ENCODE measurements at places on chromosomes 4 and X. TPM values are rescaled to one million over a fixed set of nuclear protein-coding genes. Genes with fewer than 3 reads are reported as not detected.

USP9X gene
- 41.7 TPM for total RNA-seq

DMRTC1 gene
- not detected for total RNA-seq

TRIM61 gene
- total RNA-seq, result 0.41 TPM

DNA sequence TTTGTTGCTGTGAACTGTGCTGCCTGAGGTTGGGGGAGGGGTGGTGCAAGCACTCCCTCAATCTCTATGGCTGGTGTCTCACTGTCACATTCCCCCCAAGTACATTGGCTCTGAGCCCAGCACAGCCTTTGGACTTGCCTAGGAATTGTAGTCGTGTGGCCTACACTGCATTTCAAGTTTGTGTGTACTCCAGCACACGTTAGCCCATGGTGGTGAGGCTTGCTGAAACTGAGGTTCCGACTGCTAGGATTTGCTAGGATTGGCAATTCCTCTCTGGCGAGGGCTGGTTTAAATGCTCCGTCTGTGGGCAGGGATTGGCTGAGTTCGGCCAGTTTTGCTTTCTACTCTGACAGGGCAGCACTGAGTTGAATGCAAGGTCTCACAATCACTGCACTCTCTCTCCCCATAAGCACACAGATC lies 121.7 kb upstream of the CXXC4 start:
- H3K27me3 ChIP-seq, result no peaks in the 10 kb centered on the region
- no peak overlapping the region for H3K4me3 ChIP-seq
- DNase-seq, result no peak
- H3K36me3 ChIP-seq, result no peaks in the 10 kb centered on the region
- no peak overlapping the region for H3K27ac ChIP-seq

GRCh38 chr4:184653650-184654049 lies 4.1 kb downstream of the PRIMPOL start:
- no peak overlapping the region for H3K4me3 ChIP-seq
- DNase-seq, result no peak
- H3K27me3 ChIP-seq, result no peaks in the 10 kb centered on the region
- no peak overlapping the region for H3K27ac ChIP-seq
- H3K4me1 ChIP-seq, result no peaks in the 10 kb centered on the region
- no peaks in the 10 kb centered on the region for H3K36me3 ChIP-seq

- no peak for DNase-seq
- no peak overlapping the region for H3K4me3 ChIP-seq
These were observed 87.1 kb downstream of the DHX15 start for GRCh38 chr4:24497221-24497620.

DNA sequence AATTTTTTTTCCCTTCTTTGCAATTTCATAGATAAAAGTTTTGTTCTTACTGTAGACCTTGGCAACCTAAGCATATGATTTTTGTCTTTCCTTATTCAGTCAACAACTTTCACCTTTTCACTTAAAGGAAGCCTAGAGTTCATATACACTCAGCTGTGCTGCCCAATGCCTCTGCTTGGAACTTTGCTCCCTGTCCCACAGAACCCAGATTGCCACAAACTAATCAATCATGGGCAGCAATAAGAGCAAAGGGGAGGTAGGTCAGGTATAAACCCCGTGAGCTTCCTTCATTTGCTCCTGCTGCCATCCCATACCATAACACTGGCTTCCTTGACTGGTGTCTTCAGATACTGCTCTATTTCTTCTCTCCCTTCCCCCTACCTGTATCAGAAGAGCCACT lies 51.0 kb upstream of the BEND2 start:
- H3K36me3 ChIP-seq, result no peaks in the 10 kb centered on the region
- H3K4me1 ChIP-seq, result no peaks in the 10 kb centered on the region
- no peaks in the 10 kb centered on the region for H3K27me3 ChIP-seq
- H3K4me3 ChIP-seq, result no peak overlapping the region
- DNase-seq, result no peak
- H3K27ac ChIP-seq, result no peak overlapping the region

DNA sequence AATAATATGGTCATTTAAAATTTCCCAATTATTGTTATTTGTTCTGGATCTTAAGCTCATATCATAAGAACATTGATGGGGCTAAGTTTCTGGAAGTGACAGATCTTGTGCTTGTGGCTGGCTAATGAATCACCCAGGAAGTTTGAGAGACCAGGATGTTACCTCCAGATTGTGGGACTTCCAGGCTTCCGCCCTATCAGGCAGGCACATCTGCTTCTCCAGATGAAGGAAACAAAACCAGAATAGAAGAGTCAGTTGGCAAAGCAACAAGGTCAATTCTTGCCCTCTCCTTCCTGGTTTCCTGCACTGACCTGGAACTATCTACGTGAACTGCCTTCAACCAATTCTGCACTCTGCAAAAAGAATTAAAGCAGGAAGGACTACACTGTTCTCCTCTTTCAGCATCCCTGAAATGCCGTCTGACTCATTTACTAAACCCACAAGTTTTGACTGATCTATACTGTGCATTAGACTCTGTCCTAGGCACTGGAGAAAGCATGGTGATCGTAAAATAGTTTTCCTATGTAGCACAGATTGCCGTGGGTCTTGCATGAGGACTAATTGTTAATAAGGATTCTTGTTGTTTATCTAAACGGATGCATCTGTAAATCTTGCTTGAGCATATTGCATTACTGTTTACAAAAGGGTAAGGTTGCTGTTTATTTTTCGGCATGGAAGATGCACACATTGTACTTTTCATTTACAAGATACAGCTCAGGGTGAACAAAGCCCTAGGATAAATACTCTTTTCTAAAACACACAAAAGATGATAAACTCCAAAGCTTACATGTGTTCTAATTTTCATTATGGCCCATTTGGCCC lies 74.6 kb downstream of the AMELX start:
- H3K27me3 ChIP-seq, result no peaks in the 10 kb centered on the region
- no peaks in the 10 kb centered on the region for H3K4me1 ChIP-seq
- no peak for DNase-seq

DNA sequence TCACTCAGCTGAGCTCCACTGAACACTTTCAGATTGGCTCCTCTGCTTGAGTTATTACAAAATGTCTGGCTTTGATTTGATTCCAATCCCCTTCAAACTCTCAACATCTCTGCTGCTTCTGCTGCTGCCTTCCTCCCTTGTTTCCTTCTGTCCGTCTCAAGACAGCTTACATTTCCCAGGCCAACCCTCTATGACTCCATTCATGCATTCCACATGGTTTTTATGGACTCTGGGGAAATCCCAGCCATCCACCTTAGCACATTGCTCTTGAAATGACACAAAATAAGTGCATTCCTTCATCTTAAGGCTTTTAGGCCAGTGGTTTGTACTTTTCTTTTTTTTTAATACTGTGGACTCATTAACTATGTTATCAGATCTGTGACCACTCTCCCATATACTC lies 68.5 kb upstream of the TMEM164 start:
- H3K4me3 ChIP-seq, result no peak overlapping the region
- no peaks in the 10 kb centered on the region for H3K36me3 ChIP-seq
- H3K27ac ChIP-seq, result no peak overlapping the region
- no peaks in the 10 kb centered on the region for H3K4me1 ChIP-seq

DNA sequence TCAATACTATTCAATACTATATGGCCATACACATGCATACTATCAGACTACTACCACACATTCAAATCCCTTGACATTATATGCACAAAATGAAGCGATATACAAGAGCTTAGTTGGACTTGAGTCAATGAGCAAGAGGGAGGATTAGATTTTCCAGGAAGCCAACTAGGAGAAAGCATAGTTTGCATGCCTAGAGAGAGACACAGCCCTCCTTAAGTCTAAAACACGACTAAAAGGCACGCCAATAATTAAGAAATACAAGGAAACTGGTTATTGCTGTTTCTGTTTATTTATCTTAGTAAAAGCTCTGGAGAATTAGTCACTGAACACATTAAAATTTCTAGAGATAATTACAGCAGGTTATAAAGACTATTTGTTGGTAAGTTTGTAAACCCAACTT lies 21.8 kb downstream of the MBNL3 start:
- peaks cover 5% of the 10 kb centered on the region for H3K27me3 ChIP-seq
- DNase-seq, result no peak
- no peak overlapping the region for H3K27ac ChIP-seq
- no peaks in the 10 kb centered on the region for H3K36me3 ChIP-seq
- no peaks in the 10 kb centered on the region for H3K4me1 ChIP-seq
- no peak overlapping the region for H3K4me3 ChIP-seq

- H3K4me1 ChIP-seq, result no peaks in the 10 kb centered on the region
- no peak overlapping the region for H3K27ac ChIP-seq
- peak; percentile 14 for DNase-seq
- H3K36me3 ChIP-seq, result no peaks in the 10 kb centered on the region
- H3K27me3 ChIP-seq, result no peaks in the 10 kb centered on the region
- H3K4me3 ChIP-seq, result no peak overlapping the region
These were observed 18.8 kb upstream of the MXD4 start for GRCh38 chr4:2280531-2281300.

DNA sequence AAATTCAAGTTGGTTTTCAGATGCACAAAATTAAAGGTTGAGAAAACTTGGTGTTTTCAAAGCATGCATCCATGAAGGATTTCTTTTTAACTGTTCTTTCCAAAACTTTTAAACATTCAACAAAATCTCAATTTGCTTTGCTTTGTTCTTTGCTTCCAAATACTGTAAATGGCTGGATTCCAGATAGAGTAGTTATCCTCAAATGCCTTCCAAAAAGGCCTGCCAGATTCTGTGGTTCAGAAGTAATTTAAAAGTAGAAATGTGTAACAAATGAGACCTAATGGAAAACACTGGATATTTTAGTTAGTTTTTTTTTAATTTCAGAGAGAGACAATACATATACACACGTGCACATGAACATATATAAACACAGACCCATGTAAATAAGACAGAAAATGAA lies 97.3 kb downstream of the NR3C2 start:
- no peaks in the 10 kb centered on the region for H3K27me3 ChIP-seq
- H3K4me1 ChIP-seq, result peaks cover 4% of the 10 kb centered on the region
- no peak overlapping the region for H3K4me3 ChIP-seq
- no peak overlapping the region for H3K27ac ChIP-seq
- no peaks in the 10 kb centered on the region for H3K36me3 ChIP-seq

Measured in pancreas (tissue), 10 donors.